ENCODE measurements at places on chromosomes 3 and 15.

DNA sequence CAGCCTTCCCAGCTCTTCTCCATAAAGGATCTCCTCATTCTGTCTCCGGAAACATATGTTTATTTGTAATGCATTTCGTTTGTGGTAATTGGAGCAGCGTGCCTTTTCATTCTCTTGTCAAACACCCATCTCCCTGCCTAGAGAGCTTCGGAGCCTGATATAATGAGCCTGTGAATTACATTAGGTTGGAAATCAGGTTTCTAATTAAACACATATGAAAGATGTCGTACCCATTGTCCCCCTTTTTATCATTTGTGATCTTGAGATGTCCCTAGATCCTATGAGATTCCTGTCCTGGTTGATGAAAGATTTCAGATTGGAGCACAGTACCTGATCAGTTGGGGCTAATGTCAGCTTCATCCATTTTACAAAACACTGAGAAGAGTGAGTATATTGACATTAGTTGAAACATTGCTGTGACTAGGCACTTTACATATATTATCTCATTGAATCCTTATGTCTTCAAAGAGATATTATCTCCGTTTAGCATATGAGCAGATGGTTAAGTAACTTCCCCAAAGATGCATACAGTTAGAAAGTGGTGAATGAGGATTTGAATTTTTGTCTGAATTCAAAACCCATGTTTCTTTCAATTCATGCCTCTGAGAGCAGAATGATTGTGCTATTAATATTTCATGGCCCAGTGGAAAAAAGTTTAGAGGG lies 23.1 kb downstream of the SYN2 start:
- no peak for DNase-seq

- DNase-seq: no peak
Measured at GRCh38 chr3:66928252-66928651, 69.9 kb upstream of the KBTBD8 start.

DNA sequence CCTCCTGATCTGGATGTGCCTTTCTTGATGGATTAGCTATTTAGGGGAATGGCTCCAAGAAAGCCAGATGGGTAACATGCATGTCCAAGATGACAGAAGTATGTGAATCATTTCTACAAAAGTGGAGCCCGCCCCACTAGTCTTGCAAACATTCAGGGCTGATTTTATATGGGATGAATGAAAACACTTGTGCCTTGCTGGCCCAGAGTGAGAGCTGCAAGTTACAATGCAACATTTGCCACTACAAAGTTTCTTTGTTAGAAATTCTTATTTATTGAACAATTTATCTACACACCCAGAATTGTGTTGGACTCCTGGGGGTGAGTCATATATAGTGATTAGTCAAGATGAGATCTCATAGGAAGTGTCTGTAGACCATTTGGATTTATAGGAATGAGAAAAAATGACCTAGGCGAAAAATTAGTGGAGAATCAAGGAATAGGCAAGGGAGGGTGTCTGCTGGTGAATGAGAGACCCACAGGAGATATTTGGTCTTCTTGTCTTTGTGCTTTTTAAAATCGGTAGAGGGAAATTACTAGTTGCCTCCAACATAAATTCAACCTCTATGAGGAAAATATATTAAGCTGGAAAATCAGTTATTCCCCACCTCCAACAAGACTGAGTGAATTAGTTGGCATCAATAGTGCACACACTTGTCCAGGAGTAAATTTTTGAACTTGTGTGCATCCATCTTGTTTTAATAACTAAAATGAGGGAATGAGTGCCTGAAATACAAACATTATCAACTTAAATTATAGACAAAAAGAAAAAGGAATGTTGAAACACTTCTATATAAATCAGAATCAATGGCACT lies 53.5 kb upstream of the DCBLD2 start:
- no peak for DNase-seq

- no peak for DNase-seq
Measured at GRCh38 chr3:108035751-108036150, 55.1 kb downstream of the CD47 start.

DNA sequence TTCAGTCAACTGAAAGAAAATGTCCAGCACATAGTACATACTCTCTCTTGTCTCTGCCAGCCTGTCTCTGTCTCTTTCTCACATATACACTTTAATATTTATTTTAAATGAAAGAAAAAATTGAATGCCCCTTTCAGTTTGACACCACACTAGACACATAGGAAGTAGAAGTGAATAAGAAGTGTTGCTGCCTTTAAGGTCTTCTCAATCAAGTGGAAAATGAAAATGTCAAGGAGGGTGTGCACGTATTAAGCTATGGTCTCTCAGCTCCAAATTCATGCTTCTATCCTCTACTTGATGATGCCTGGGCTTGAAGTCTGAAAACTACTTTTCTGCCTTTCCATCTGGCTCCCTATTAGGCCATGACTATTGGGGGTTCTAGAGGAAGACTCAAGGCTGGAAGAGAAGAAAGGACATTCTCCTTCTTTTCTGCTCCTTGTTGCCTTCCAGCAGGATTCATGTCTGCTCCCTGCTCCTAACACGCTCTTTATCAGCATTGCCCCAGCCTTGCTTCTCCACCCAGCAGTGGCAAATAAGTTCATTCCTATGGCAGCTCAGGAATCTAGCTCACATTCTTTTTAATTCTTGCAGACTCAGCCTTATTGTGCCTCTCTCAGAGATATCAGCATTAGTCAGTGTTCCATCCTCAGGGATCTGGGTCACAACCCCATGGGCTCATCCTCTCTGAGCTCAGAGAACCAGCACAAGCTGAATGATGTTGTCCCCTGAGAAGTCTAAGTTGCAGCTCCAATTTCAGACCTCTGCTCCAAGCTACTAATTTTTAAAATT lies 609.1 kb upstream of the GRM7 start:
- DNase-seq: peak; percentile 25

- DNase-seq: peak; percentile 16
Measured at GRCh38 chr15:69656271-69657030, 203.8 kb downstream of the RPLP1 start.

- DNase-seq: no peak
Measured at GRCh38 chr15:91496754-91497691, 356.5 kb upstream of the SLCO3A1 start.

DNA sequence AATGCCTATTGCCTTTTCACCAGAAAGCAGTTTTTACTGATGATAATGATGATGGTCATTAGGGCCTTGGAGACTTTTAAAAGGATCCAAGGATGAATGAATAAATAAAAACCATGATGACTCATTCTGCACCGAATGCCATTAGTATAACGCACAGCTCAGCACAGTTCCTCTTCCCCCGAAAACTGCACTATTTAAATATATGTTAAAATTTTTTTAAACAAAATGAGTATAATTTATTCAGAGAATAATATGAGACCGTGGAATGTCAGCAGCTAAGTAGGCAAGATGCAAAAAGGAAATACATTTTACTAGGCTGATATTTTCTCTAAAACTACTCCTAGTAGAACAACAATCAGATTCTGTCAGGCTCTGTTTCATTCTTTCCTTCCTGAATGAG lies 83.4 kb upstream of the NANOGP8 start:
- DNase-seq: no peak

GRCh38 chr3:114363554-114364202 lies 69.8 kb downstream of the TIGIT start:
- no peak for DNase-seq

Measured in trophoblast cell (in vitro differentiated cells and primary cell).